ENCODE measurements at places on chromosomes 2 and 18. TPM values are rescaled to one million over a fixed set of nuclear protein-coding genes. Genes with fewer than 3 reads are reported as not detected.

DNA sequence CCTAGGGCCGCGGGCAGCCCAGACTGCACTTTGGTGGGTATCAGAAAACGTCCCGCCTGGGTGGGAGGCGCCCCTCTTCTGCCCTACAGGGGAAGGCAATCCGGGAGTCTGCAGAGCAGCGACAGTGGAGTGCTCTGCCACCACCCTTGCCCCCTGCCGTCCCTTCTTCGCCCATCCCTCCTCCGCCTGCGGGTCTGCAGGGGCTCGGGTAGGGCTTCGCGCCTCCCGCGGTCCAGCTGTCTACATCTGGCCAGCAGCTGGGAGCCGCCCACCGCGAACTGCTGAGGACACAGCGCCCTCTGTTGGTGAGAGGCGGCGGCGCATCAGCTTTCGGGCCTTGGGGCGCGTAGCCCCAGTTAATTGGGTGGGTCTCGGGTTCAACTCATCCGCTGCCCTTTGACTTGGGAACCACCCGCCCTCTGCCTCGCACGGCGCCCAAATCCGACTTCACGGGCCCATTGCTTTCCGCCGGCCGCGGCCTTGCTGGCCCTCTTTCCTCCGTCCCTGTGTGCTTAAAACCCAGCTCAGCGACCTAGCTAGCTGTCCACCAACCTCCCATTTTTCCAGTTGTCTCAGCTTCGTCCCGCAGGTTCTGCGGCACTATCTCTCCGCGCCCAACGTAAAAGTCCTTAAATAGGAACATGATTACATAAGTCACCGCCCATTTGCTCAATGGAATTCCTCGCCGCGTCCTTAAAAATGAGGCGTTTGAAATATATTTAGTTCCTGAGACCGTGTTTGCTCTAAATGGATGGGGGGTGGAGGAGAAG, 17.6 kb downstream of the WNT10A start:
- H3K27ac ChIP-seq, result no peak overlapping the region
- peaks cover 27% of the 10 kb centered on the region for H3K27me3 ChIP-seq
- DNase-seq, result peak; percentile 82
- peak overlapping the region; percentile 45 for H3K4me3 ChIP-seq
- peaks cover 42% of the 10 kb centered on the region for H3K4me1 ChIP-seq
- H3K36me3 ChIP-seq, result peaks cover 2% of the 10 kb centered on the region

DNA sequence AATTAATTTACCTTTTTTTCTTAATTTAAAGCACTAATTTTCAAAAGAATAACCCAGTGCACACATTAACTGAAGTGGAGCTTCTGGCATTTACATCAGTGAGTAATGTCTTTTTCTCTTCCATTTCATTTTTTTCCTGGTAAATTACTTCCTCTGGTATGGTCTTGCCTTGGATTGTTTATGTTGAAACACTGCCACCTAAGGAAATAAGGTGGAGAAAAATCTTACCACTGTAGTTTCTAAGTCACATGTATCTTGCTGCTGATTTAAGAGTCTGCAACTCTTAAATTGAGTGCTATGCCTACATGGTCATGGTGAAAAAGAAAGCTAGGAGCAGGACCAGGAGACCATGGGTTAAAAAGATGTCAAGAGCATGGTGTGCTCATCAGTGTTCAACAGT, 51.0 kb downstream of the TTC27 start:
- no peak overlapping the region for H3K4me3 ChIP-seq
- H3K27ac ChIP-seq, result no peak overlapping the region
- no peak for DNase-seq
- peaks cover 27% of the 10 kb centered on the region for H3K36me3 ChIP-seq
- no peaks in the 10 kb centered on the region for H3K27me3 ChIP-seq
- no peaks in the 10 kb centered on the region for H3K4me1 ChIP-seq

- DNase-seq, result no peak
- no peak overlapping the region for H3K4me3 ChIP-seq
- H3K27me3 ChIP-seq, result no peaks in the 10 kb centered on the region
- H3K4me1 ChIP-seq, result no peaks in the 10 kb centered on the region
- H3K36me3 ChIP-seq, result no peaks in the 10 kb centered on the region
- no peak overlapping the region for H3K27ac ChIP-seq
Measured at GRCh38 chr18:67969458-67969857, 452.9 kb upstream of the DSEL start.

GRCh38 chr18:70663141-70663540, 374.3 kb downstream of the SOCS6 start:
- DNase-seq, result no peak
- H3K27me3 ChIP-seq, result no peaks in the 10 kb centered on the region
- peaks cover 3% of the 10 kb centered on the region for H3K36me3 ChIP-seq
- H3K27ac ChIP-seq, result peak overlapping the region; percentile 92
- peaks cover 53% of the 10 kb centered on the region for H3K4me1 ChIP-seq

The WDR43 gene
- 76.5 TPM for total RNA-seq

Data from activated naive CD4-positive, alpha-beta T cell treated with anti-CD3 and anti-CD28 coated beads for 36 hours (primary cell).